Upper lobe of left lung (tissue), 6 donors: ENCODE measurements at places on chromosomes 2 and 18. TPM values are rescaled to one million over a fixed set of nuclear protein-coding genes. Genes with fewer than 3 reads are reported as not detected.
A peak's percentile ranks its signal among the peaks of the same experiment; 100 is the strongest.

- DNase-seq: no peak
These were observed 12.5 kb upstream of the ATIC start for GRCh38 chr2:215299337-215299859.

DNA sequence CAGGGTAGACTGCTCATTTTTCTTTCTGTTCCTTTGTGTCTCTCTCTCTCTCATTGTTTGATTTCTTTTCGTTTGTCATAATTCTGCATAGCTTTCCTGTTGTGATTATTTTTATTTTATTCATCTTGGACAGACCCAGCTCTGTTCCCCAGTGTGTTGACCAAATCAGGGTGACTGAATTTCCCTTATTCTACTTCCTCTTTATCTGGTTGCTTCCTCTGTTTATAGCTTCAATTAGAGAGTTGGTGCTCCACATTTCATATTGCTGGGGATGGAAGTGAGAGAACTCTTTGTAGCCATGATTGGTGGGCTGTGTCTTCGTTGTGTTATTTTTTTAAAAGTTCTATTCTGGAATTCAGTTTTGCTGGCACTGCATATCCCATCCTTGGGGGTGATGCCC is 19.1 kb downstream of the PROKR1 start:
- DNase-seq: no peak

Gene UGT1A6
- total RNA-seq: 5.0 TPM

DNA sequence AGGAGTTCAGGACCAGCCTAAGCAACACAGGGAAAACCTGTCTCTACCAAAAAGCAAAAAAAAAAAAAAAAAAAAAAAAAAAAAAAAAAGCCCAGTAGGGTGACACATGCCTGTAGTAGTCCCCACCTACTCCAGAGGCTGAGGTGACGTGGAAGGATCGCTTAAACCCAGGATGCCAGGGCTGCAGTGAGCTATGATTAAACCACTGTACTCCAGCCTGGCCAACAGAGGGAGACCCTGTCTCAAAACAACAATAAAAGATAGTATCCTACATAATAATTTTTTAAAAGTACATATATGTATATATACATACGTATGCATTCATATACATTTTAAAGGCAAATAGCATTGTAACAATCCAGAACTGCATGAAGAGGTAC is 51.7 kb downstream of the SOS1 start:
- no peak for DNase-seq

- DNase-seq: no peak
These were observed 16.6 kb downstream of the SEC11C start for GRCh38 chr18:59156316-59156715.

GRCh38 chr2:211477537-211478275 is 921.3 kb downstream of the CPS1 start:
- no peak for DNase-seq

DNA sequence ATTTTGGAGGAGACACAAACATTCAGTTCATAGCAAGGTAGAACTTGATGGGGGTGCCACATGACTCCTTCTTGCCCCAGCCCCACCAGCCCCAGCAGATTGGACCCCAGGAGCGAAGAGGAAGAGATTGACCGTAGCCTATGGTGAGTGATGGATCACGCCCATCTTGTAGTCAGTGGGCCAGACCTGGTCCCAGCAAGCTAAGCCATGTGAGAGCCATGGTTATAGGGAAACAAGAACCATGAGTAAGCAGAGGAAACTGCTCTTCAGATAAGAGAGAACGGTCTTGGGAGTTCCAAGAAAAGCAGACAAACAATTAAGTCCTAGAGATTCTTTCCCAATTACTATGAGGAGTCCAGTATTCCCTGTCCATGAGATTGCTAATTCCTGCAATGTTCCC is 4.6 kb upstream of the TCF4 start:
- no peak for DNase-seq

DNA sequence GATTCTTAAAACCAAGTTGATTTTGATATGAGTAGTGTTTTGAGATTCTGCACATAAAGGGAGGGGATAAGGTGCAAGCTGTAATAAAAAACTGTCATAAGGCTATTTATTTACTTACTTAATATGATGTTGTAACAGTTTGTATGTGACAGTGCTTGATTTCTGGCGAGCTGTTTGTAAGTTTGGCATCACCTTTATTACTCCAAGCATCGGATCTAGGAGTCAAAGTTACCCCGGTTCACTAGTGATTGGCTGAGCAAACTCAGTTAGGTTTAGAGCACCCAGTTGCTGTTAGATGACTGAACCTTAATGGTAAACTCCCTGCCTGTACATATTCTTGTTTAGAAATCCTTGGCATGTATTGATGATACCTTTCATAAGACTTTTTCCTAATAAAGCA is 16.1 kb downstream of the ZCCHC2 start:
- DNase-seq: no peak

DNA sequence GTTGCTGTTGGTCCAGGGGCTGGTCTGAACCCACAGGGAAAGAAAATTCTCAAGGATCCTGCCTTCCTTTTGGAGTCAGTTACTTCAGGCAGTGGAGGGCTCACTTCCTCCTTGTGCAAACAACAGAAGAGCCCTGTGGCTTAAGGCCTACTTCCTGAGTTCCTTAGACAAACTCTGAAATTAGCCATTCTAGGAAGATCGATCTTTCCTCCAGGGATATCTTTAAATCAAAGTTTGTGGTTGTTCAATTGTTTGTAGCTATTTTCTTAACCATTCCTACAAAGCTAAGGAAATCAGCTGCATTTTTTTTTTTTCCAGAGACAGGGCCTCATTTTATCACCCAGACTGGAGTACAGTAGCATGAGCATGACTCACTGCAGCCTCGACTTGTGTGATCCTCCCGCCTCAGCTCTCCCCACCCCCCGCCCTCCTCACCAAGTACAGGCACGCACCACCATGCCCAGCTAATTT is 156.0 kb downstream of the TANC1 start:
- no peak for DNase-seq

GRCh38 chr2:135916207-135916606 is 40.0 kb upstream of the MCM6 start:
- no peak for DNase-seq

DNA sequence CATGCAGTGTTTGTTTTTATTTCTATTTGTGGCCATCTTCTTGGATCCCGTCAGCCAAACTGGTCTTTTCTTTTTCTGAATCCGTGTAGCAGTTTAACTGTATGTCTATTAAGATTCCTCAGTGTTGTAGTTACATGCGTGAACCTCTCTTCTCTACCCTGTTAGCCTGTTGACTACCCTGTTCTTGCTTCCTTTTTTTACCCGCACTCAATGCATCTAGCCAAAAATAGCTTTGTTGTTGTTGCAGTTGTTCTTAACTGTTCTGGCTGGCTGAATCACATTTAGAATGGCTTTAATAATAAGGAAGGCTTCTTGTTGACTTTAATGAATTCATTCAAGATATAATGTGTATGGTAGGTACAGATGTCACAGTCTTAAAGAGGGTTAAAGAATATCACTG is 137.1 kb downstream of the LCLAT1 start:
- DNase-seq: no peak

DNA sequence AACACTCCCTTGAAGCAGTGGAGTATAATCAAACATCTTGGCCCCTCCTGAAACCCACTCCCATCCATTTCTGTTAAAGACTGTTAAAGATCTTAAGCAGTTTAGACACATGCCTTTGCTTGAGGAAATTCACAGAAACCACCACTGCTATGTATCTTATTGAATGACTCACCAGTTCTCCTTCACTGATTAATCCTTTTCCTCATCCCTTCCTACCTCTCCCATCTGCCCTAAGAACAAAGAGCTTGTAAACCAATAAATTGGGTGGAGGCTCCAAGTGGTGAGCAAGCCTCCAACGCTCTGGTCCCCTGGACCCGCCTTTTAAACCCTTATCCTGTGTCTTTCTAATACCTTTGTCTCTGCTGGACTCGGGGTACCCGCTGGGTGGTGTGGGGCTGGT is 746.1 kb downstream of the LRP1B start:
- no peak for DNase-seq

Gene CLIP4
- total RNA-seq: 76.1 TPM

GRCh38 chr2:66929632-66930338 is 467.3 kb upstream of the ETAA1 start:
- DNase-seq: no peak

DNA sequence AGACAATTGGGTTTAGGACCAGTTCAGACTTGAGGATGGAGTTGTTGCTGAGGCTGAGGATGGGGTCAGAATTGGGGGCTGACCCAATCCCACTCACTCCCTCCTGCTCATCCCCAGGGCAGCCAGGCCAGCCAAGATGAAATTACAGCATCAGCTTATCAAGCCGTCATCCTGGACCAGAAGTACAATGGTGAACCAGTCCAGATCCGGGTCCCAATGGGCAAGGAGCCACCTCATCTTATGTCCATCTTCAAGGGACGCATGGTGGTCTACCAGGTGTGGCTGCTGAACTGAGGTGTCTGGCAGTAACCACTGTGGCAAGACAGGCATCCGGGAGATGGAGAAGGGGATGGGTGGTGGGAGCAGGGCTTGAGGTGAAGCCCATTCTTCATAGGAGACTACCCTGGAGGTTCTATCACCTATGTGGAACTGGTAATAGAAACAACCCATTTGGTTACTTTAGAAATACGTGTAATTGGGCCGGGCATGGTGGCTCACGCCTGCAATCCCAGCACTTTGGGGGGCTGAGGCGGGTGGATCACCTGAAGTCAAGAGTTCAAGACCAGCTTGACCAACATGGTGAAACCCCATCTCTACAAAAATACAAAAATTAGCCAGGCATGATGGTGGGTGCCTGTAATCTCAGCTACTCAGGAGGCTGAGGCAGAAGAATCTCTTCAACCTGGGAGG is 13.9 kb downstream of the VIL1 start:
- DNase-seq: no peak

Gene DUSP19
- 3.5 TPM for total RNA-seq

- DNase-seq: peak; percentile 75
These were observed 18.6 kb upstream of the COL6A3 start for GRCh38 chr2:237432484-237433092.

GRCh38 chr2:179273461-179273962 is 8.9 kb upstream of the SESTD1 start:
- DNase-seq: no peak

GRCh38 chr18:6146307-6146661 is 251.0 kb upstream of the TMEM200C start:
- no peak for DNase-seq

- DNase-seq: no peak
These were observed 431.8 kb upstream of the RAB12 start for GRCh38 chr18:8177330-8178016.

Gene FOXD4L1
- 1.0 TPM for total RNA-seq

- DNase-seq: no peak
These were observed 12.2 kb upstream of the GALNT5 start for GRCh38 chr2:157245144-157245840.

Gene KANSL1L
- total RNA-seq: 54.0 TPM

DNA sequence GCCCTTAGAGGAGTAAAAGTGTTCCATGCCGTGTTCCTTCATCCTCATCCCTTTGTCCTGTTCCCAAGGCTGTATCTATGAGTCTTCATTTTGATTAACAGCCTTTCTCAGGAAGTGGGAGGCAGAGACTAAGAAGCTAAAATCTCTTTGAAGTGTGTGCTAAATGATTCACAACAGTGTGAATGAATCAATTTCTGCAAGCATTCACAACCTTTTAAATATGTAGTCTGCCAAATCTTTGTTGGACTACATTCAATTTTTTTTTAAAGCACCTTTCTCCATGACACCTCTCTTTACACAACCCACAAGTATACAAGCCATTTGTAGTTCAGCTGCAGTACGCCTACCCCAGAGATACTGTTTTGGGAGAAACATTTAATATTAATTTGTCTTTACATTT is 408.6 kb upstream of the FANCL start:
- no peak for DNase-seq

GRCh38 chr2:68857855-68858456 is 13.2 kb downstream of the BMP10 start:
- no peak for DNase-seq

- peak; percentile 32 for DNase-seq
These were observed at the start of gene DCC for GRCh38 chr18:52339891-52340371. TSS of gene DCC (plus strand) at chr18:52340197. CDS start at chr18:52340788, 591 bp downstream.

DNA sequence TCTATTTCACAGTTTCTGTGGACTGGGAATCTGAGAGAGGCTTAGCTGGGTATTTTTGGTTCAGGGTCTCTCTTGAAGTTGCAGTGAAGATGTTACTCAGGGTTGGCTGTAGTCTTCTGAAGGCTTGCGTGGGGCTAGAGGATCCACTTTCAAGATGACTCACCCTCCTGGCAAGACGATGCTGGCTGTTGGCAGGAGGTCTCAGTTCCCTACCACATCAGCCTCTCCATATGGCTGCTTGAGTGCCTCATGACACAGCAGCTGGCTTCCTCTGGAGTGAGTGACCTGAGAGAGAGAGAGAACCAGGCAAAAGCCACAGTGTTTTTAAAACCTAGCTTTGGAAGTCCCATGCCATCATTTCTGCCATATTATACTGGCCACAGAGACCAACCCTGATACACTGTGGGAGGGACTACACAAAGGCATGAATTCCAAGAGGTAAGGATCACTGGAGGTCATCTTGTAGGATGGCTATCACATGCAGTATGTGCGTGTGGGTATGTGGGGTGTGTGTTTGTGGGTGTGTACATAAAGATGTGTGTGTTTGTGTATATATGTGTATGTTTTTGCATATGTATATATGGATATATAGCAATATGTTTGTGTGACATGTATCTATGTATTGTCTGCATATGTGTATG is 25.1 kb downstream of the DNPEP start:
- peak; percentile 42 for DNase-seq

Gene EMILIN1
- 37.7 TPM for total RNA-seq

- DNase-seq: no peak
These were observed 45.2 kb downstream of the INPP5D start for GRCh38 chr2:233105156-233105895.

- no peak for DNase-seq
These were observed 50.7 kb downstream of the TRAPPC12 start for GRCh38 chr2:3430172-3430571.

Gene ANKRD39
- 9.9 TPM for total RNA-seq

DNA sequence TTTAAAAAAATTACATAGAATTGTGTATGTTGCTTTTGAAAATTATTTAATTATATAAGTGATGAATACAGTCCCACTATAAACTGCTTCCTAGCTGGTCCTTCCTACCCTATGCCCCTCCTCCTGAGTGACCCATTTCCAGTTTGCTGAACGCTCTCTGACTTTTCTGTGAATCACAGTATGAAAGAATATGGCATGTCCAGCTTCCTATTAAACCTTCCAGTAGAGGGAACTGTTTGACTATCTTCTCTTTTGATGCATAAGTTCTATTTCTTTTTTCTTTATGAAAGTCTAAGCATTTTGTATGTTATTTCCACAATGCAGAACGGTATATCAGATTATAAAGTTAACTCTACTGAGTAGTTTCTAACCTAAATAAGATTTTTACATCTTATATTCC is 41.3 kb downstream of the PSMG2 start:
- DNase-seq: no peak

Gene LIMS3
- total RNA-seq: 2.2 TPM

- DNase-seq: no peak
These were observed 3.0 kb downstream of the LYG1 start for GRCh38 chr2:99297994-99298393.
